ENCODE measurements at places on chromosomes 3 and 15. TPM values are rescaled to one million over a fixed set of nuclear protein-coding genes. Genes with fewer than 3 reads are reported as not detected.

Gene SHC4
- total RNA-seq: 0.13 TPM

Gene METTL6
- total RNA-seq: 8.1 TPM

Gene RNF13
- total RNA-seq: 54.9 TPM

Gene WNT7A
- 12.8 TPM for total RNA-seq

Gene ZNF619
- total RNA-seq: 12.2 TPM

Gene CLRN1
- not detected for total RNA-seq

Gene UBE3A
- 119 TPM for total RNA-seq

Gene GREM1
- 0.64 TPM for total RNA-seq

Gene IQCH
- 2.6 TPM for total RNA-seq

Gene TRAIP
- total RNA-seq: 4.0 TPM

Gene SNTN
- total RNA-seq: not detected

Gene PLA2G4E
- not detected for total RNA-seq

Gene PLSCR5
- not detected for total RNA-seq

Gene REC114
- not detected for total RNA-seq

Gene ZNF385D
- total RNA-seq: 0.47 TPM

Gene TGM4
- not detected for total RNA-seq

Gene SLC51B
- not detected for total RNA-seq

Gene NOX5
- total RNA-seq: not detected

Gene LRRC31
- not detected for total RNA-seq

Gene APBA2
- total RNA-seq: 118 TPM

Gene MRPL47
- total RNA-seq: 19.3 TPM

Gene NEIL1
- total RNA-seq: 15.0 TPM

All from T-cell (primary cell).